Mesothelial cell of epicardium (in vitro differentiated cells): ENCODE measurements at places on chromosomes 5 and 9.

DNA sequence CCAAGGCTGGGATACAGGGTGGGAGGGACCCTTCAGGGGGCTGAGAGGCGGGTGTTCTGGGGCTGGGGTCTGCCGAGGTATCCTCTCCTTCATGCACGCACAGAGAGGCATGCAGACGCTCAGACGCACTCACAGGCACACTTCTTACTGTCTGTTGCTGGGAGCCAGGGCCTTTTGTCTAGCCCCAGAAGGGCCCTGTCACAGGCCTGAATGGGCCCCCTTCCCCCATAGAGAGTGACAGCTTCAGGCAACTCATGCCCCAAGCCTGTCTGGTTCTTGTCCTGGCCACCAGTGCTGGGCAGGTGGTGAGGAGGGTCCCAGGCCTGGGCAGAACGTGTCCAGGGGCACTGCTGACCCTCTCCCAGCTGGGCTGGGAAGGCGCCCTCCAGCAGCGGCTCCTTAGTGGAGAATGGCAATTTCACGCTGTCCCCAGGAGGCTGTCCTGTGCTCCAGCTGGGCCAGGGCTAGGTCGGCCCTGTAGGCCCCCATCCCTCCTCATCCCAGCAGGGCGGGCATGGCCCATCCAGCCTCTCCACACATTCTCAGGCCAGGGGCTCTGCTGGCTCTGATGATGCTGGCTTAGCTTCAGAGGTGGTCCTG, 45.3 kb downstream of the LMX1B start:
- DNase-seq: no peak

- DNase-seq: no peak
Measured at GRCh38 chr5:154829181-154829588, 21.2 kb downstream of the FAXDC2 start.

GRCh38 chr9:89079391-89079790, 88.1 kb downstream of the S1PR3 start:
- no peak for DNase-seq

- DNase-seq: no peak
Measured at GRCh38 chr5:167731951-167732350, 559.5 kb upstream of the WWC1 start.

GRCh38 chr9:107105784-107106183, 177.3 kb upstream of the RAD23B start:
- DNase-seq: no peak

DNA sequence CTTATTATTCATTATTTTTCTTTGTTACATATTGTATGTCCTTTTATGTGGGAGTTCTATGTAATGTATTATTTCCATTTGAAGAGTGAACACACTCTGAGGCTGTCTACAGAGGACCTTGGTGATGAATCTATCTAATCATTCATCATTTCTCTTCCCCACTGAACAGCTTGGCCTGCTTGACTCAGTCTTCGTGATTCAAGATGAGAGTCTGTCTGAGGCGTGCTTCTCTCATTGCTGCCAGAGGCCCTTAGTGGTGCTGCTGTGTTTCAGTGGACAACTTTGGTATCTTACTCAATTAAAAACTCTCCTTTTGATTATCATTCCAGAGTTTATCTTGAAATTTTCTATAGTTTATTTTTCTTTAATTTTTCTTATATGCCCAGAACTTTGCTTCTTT, 318.1 kb upstream of the DAB2 start:
- no peak for DNase-seq

GRCh38 chr5:6905423-6905822, 192.2 kb downstream of the TENT4A start:
- no peak for DNase-seq

GRCh38 chr5:63247651-63248050, 669.0 kb downstream of the LRRC70 start:
- no peak for DNase-seq

- peak; percentile 91 for DNase-seq
Measured at GRCh38 chr9:133347985-133348717, at the start of the genes MED22 and RPL7A. TSS of gene MED22 (minus strand) at chr9:133348131. CDS start at chr9:133346662, 1,469 bp downstream. TSS of gene RPL7A (plus strand) at chr9:133348218. CDS start at chr9:133348244, 26 bp downstream.

GRCh38 chr5:143682246-143682905, 129.6 kb upstream of the HMHB1 start:
- DNase-seq: no peak

DNA sequence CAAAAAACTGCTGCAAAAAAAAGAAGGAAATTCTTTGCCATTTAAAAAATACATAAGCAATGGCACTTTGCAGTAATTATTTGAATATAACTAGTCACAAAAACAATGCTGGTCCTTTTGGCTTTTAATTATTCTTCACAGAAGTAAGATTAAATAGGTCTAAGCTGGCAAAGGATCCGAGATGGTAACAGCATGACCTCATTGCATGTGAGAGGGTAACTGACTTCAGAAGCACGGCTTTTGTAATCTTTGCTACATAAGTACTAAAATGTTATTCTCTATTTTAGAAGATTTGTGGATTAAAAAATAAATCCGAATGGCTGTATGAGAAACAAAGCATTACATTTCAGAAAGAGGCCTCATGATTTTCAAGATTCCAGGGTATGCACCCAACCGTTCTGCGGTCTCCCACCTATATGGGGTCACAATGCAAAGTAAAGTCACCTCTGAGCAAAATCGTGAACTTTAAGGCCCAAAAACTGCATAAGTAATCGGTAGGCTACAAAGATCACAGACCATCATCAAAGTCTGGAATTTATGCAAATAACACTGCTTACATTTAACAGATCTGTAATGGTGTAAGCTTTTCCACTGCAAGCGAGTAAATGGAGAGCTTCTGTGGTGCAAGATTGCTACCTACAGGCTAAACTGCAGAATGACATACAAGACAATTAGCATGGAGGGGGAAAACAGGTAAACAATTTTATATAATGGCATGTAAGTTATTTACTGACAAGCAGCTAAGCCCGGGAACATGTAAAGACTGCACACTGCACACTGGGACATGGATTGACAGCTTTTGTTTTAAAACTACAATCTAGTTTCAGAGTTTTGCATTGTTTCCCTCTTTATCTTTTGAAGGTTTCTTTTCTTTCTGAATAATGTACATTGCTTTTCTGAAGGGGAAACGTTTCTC, 231.6 kb downstream of the SLF1 start:
- DNase-seq: no peak

- no peak for DNase-seq
Measured at GRCh38 chr9:21415493-21416267, 6.8 kb downstream of the IFNA8 start.

DNA sequence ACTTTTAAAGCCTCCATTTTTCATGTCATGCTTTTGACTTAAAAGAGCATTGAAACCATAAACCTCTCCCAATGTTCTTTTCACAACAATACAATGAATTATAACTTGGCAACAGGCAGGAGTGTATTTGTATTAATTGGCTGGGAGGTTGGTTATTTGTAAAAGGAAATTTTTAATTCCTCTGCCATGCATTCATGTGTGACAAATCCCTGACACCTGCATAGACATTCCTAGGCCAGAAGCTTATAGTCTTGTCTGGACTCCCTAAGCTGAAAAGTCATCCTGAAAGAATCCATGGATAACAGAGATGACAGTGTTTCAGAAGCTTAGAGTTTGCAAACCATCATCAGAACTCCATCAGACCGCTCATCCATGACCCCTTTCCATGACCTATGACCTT, 76.3 kb upstream of the PTGER4 start:
- no peak for DNase-seq

DNA sequence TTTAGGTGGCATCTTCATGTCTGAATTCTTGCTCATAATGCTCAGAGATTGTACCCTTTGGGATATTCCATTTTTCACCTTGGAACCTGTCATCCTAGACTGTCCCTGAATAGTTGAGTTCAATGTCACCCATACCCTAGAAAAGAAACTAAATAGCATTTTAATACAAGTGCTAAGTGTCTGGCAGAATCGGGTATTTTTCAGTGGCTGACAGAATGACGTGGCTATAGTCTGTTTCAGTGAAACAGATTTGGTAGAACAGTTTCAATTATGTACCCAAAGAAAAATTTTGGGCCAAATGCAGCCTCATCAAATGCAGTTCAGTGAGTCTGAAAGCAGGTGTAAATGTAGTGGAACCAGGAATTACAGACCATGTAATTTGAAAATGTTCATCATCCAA, 1041.2 kb downstream of the DTWD2 start:
- DNase-seq: no peak

GRCh38 chr5:171410181-171410580, 9.3 kb upstream of the FGF18 start:
- no peak for DNase-seq

GRCh38 chr9:68653141-68653595, 51.9 kb upstream of the PIP5K1B start:
- DNase-seq: no peak

DNA sequence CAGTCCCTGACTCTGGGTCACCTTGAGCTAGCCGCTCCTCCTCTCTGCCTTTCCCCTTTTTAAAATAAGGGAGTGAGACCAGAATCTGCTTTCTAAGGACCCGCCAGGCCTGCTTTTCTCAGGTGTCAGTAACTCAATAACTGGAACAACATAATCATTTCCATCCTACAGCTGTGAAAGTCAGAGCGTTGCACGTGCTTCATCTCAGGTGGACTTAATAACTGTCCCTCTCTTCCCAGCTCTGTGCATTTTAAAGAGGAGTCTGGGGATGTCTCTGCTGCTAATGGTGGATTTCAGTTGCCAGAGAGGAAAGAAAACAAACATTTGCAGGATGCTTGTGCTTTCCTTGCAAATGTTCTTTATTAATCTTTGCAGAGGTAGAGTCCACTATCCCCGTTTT, 93.7 kb downstream of the PCDH1 start:
- DNase-seq: no peak

GRCh38 chr5:137636830-137637714, 98.8 kb downstream of the KLHL3 start:
- no peak for DNase-seq

DNA sequence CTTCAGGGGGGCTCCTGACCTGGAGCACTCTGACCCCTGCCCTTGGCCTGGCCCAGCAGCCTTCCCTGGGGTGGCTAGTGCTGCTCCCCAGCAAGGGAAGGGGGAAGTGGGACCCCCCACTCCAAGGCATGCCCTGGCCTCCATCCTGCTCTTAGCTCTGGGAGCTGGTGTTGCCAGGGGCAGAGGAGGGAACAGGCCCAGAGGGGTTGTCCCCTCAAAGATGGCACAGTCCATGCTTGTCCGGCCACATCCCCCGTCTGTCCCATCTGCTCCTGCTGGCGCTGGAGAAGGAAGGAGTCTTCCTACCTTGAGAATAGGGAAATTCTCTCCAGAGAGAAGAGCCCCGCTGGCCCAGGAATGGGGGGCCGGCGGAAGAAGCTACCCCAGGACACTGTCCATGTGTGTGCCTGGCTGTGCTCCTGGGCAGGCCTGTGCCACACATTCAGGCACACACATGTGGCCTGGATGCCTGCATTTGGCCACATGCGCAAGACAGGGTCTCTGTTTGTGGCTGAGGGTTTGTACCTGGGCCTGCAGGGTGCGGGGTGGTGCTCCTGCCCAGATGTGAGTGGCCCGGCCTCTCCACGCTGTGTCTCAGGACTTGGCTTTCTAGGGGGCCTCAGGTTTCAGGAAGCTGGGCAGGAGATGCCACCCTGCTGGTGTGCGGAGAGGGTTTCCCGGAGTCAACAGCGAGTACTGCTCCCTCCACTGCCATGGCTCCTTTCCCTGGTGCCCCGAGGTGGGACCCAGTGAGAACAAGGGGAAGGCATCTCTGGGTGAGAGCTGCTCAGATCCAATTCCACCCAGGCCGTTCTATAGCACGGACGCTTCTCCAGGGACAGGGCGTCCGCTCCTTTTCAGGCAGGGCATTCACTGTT, 247.1 kb downstream of the PBX3 start:
- DNase-seq: no peak

DNA sequence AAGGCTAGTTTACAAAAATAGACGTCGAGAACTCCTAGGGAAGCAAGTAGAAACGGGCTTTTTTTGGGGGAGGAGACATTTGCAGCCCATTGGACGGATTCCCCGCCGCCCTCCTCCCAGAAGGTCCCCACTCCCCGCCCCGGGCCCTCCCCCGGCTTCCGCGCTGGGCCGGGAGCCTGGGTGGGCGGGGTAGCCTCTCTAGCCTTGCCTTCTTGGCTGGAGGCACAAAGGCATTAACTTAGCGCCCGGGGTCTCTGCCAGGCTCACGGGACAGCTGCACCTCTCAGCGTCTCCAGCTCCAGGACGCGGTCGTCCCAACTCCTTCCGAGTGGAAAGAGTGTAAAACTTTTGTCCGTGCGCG, at the start of gene DMRTA1:
TSS of gene DMRTA1 (plus strand) at position 236 of the 361 bp plus-strand sequence. CDS start 242 bp downstream, outside the sequence.
- peak; percentile 77 for DNase-seq

DNA sequence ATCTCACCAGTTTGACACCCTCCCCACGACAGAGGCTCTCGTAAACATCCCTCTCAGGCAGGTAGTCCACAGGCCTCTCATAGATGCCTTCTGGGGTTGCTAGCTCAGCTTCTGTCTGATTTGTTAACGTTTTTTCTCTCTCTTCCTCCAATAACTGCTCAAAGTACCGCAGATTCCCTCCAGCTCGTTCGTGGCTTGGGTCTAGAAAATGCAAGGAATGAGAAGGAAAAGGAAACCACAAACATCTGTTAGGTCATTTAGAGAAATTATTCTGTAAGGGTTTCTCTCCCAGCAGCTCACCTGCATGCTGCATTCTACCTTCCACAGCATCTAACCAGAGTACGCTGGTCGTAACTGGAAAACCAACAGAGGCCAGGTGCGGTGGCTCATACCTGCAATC, 18.5 kb downstream of the P4HA2 start:
- no peak for DNase-seq

DNA sequence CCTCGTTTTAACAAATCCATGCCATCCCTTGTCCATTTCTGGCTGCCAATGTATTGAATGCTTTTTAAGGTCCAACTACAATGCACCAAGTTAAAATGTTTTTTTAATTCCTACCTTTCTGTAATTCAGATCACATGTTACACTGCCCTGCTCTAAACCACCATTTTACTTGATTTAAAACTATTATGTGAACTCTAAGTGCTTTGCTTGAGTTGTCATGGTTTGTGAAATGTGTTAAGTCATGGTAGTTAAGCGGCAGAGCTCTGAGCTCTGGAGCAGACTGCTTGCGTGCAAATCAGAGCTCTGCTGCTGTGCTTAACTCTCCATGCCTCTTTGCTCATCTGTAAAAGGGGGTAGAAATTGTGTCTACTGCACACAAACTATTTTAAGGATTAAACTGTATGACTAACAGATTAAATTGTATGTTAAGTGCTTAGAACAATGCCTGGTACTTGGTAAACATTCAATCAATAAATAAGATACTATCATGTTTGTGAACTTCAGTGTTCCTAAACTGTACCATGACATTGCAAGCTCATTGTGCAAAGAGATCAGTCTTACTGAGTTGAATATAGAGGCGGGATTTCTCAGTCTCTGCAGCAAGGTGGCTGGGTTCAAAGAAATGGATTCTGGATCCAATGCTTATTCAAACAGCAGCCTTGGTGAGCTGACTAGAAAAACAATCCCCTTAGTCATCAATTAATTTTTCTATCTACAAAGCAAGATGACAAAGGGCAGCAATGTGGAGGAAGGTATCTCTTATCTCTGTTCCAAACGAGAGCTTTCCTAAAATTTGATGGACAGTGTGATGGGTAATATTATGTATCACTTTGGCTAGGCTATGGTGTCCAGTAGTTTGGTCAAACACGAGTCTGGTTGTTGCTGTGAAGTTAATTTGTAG, 16.1 kb upstream of the CMBL start:
- DNase-seq: no peak

- DNase-seq: no peak
Measured at GRCh38 chr5:69024241-69024651, 69.6 kb upstream of the SLC30A5 start.

- DNase-seq: no peak
Measured at GRCh38 chr5:174311121-174311520, 265.6 kb downstream of the NSG2 start.
